ENCODE measurements at places on chromosomes 12 and 14.

DNA sequence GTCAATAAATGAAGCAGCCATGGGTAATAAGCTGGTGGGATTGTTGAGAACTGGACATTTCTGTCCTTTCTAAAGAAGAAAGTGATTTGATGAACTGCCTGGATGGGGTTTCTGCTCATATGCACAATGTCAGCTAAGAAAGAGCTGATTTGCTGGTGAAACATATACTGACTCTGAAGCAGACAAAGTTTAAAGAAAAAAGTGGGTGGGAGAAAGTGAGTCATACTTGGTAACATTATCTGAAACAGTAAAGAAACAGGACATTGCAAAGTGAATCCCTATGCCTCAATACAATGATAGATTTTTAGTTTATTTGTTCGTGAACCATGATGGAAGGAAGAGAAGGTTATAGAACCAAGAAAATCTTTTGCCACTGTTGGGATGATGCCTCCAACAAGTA lies 95.6 kb upstream of the DNM1L start:
- no peak for DNase-seq

- no peak for DNase-seq
These were observed 620.0 kb upstream of the LRFN5 start for GRCh38 chr14:40986655-40987054.

GRCh38 chr12:7142809-7143465 lies 12.8 kb downstream of the CLSTN3 start:
- no peak for DNase-seq

GRCh38 chr12:124172636-124173035 lies 122.3 kb upstream of the RFLNA start:
- no peak for DNase-seq

GRCh38 chr12:62843716-62844115 lies 91.2 kb downstream of the PPM1H start:
- no peak for DNase-seq

DNA sequence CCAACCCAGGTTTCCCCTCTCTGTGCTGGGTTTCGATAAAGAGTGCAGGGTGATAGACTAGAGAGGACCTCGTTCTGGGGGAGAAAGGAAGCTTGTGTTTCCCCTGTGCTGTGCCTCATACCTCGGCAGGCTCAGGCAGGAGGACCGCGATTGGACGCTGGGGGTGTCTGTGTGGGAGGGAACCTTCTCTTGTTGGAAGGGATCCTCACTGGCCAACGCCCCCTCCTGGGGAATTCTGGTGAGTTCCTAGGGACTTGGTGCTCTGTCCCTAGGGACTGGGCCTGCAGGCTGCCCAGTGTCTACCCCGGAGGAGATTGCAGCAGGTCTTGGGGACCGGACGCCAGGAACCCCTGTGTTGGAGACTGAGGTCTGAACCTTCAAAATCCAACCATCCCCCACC lies 157.4 kb upstream of the PRMT8 start:
- DNase-seq, result no peak

DNA sequence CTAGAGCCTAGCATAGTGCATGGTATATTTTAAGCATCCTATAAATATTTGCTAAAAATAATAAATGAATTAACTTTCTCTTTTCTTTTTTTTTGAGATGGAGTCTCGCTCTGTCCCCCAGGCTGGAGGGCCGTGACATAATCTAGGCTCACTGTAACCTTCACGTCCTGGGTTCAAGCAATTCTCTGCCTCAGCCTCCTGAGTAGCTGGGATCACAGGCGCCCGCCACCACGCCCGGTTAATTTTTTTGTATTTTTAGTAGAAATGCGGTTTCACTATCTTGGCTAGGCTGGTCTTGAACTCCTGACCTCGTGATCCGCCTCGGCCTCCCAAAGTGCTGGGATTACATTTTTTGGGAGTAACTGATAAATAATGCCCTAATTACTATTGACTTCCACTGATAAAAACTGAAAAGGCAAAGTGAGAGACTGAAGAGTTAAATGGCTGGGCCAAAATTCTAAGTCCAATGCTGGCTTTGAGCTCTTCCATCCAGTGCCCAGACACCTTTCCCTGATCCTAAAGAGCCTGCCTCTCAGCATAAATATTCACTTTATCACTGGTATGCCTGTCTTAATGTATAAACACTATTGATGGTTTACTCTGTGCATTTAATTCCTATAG lies 213.0 kb upstream of the KRR1 start:
- no peak for DNase-seq

- DNase-seq, result no peak
These were observed 160.8 kb upstream of the TMPO start for GRCh38 chr12:98354520-98355035.

- no peak for DNase-seq
These were observed 52.2 kb upstream of the DIO3 start for GRCh38 chr14:101508948-101509729.

- DNase-seq, result no peak
These were observed 56.4 kb upstream of the ISM2 start for GRCh38 chr14:77554816-77555599.

GRCh38 chr12:113287899-113288282 lies 47.0 kb downstream of the SLC8B1 start:
- no peak for DNase-seq

- no peak for DNase-seq
These were observed 37.4 kb upstream of the BMP4 start for GRCh38 chr14:53993920-53994607.

DNA sequence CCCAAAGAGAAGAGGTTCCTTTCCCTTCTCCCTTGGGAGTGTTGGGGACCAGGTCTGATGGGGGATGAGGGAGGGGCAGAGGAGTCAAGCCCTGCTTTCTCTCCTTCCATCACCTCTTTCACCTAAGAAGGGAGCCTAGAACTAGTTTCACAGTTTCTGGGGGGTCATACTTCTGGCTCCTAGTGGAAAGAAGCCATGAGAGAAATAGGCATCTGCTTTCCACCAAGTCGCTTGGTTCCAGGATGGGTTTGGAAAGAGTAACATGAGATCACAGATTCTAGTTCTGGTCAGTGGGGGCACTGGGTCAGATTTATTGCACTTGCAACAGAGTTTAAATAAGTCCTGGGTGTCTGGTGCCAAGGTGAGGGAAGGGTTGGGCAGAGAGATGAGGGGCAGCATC lies 10.5 kb upstream of the ZNF385A start:
- DNase-seq, result no peak

- DNase-seq, result no peak
These were observed 415.5 kb downstream of the PCNX1 start for GRCh38 chr14:71322655-71323250.
